ENCODE measurements at places on chromosomes 2 and 18.
A peak's percentile ranks its signal among the peaks of the same experiment; 100 is the strongest.

- DNase-seq, result no peak
Measured at GRCh38 chr2:232102380-232102779, 140.9 kb downstream of the DIS3L2 start.

- DNase-seq, result peak; percentile 30
Measured at GRCh38 chr2:98601532-98602132, 6.7 kb downstream of the COA5 start.

GRCh38 chr2:16288371-16289112 is 348.2 kb downstream of the MYCN start:
- DNase-seq, result no peak

GRCh38 chr18:41647914-41648313 is 307.1 kb upstream of the PIK3C3 start:
- DNase-seq, result no peak

DNA sequence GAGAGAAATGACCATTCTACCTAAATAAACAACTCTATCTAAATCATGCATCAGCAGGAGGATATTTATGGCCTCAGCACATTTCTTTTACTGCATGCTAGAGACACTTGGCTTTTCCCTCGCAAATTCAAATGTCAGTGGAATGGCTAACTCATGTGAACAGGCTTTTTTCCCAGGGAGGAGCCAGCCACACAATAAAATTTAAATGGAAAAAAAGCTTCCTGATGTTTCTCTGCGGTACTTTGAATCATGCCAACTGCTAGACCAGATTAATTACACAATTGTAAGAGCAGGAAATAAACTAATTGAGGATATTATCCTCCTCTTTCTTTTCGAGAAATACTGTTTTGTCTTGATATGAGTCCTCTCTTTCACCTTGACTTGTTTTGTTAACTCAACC is 676.3 kb downstream of the IRS1 start:
- no peak for DNase-seq

GRCh38 chr18:47883771-47884413 is 46.6 kb downstream of the SMAD2 start:
- DNase-seq, result peak; percentile 54

DNA sequence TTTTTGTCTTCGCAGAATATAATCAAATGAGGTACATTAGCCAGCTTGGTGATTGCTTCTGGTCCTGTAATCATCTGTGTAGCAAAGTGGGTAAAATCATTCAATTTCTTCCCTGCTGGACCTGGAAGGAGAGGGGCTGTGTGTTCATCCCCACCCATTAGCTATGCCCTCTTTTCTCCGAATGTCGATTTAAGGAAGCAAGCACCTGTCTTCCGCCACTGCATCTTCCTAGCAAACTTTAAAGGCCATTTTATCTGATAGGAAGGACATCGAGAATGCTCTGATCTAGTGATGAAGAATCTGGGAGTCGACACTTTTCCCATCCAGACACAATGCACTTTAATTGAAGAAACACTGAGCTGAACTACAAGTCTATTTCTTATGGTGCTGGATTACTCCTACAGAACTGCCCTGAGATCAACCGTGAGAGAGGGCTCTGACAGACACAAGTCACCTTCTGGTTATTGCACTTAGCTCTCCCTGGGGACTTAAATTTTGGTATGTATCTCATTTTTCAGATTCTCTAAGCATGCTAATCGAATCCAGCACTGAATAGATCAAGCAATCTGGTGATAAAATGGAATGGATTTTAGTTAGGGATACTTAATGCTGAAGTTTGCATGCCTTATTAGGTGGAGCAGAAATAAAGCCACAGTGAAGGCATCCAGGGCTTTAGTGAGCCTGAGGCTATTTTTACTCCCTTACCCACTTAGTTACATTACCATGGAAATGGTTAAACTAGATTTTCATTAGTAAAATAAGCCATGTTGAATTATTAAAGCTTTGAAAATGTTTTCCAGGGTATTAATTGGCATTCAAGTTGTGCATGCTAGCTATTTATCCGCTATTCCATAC is 1.3 kb downstream of the NYAP2 start:
- DNase-seq, result no peak

DNA sequence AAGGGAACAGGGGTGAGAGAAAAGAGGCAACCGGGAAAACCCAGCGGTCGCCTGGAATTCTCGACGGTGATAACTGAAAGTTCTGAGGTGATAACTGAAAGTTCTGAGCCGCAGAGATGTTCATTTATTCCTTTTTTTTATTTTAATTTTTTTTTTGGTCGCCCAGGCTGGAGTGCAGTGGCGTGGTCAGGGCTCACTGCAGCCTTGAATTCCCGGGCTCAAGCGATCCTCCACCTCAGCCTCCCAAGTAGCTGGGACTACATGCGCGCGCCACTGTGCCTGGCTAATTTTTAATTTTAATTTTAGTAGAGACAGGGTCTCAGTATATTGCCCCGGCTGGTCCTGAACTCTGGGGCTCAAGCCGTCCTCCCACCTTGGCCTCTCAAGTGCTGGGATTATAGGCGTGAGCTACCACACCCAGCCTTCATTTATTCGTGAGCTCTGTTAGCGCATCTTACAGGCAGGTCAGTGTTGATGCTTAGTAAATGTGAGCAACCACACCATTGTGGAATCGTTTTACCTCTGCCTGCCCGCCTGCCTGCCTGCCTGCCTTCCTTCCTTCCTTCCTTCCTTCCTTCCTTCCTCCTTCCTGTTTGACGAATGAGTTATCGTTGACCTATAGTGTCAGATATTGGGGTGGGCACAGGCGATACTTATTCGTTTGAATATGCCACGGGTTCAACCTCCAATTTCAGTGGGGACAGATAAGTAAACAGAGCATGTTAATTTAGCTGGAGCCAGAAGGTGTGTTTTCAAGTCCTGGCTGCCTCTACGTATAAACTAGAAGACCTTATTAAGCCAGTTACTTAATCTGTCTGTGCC is 557 bp upstream of the E2F6 start:
- no peak for DNase-seq

DNA sequence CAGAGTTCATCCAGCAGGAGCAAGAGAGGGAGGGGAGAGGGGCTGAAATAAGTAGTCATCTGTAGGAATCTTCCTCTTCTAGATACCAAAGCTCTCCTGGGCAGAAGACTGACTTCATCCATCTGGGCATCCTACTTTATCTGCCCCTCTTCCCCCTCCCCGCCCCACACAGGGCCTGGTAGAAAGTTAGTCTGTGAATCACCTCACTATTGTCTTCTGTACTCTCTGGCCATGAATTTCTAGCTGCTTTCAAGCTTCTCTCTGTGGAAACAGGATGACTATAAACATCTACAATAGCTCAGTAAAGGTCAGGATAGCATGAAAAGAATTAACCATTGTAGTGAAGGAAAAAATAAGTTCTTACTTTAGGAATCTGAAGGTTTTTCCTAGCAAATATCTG is 47.7 kb upstream of the RNU4ATAC start:
- peak; percentile 33 for DNase-seq

DNA sequence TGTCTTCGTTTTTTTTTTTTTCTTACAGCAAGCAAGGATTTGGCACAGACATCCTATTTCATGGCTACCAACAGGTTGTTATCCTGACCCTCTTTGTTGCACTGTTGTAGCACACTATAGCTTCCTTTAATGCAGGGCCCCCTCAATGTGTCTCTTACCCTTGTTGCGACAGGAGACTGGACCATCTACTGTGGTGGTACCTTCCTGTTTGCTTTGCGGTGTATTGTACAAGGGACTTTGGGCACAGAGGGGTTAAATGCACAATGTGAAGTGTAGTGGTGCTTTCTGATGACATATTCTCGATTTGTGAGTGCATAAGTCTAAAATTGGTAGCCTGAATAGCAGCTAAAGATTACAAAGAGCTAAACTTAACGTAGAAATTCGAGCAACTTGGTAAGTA is 27.5 kb downstream of the CCNT2 start:
- DNase-seq, result no peak

- no peak for DNase-seq
Measured at GRCh38 chr2:10466801-10467200, 18.7 kb upstream of the ODC1 start.

GRCh38 chr18:79487183-79487800 is 91.6 kb downstream of the NFATC1 start:
- DNase-seq, result no peak

DNA sequence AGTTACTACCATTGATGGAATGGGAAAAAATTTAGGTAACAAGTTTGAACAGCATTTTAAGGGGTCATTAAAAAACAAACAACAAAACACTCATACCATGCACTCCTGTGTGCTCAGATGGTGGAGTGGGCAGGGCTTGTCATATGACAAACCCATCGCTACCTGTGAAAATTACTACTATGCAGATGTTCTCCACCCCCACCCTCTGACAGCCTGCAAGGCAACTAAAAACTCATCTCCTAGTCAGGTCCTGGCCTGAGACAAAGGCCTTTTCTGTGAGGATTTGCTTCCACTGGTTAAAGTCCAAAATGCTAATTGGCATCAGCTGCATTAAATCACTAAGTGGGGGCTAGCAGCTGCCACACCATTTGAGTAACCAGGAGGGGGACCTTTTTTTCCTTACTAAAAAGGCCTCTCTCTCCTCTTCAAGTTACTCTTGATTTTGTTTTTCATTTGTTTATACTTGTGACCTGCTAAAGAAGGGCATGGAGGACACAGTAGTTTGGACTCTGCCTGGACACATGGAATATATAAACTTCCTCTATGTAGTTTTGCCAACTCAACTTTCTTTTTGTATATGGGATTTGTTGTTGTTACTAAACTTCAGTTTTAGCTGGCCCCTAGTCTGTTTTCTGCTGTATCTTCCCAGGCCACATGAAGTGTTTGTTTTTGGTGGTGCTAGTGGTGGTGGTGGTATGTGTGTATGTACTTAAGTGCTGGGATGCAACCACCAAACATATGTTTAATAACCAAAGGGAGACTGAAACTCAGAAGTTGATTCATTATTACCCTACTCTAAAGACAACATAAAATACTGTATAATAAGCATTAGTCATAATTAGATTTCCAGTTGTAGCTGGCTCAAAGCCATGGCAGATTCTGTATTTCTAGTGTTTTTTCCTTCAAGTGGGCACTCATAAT is 121.3 kb downstream of the MAP4K4 start:
- no peak for DNase-seq

GRCh38 chr2:70725505-70725904 is 42.5 kb downstream of the ADD2 start:
- no peak for DNase-seq

- peak; percentile 4 for DNase-seq
Measured at GRCh38 chr2:125516496-125517109, 1139.4 kb upstream of the GYPC start.

- no peak for DNase-seq
Measured at GRCh38 chr2:229057976-229058553, 213.0 kb downstream of the PID1 start.

GRCh38 chr2:106919012-106919411 is 33.0 kb upstream of the ST6GAL2 start:
- DNase-seq, result no peak

- no peak for DNase-seq
Measured at GRCh38 chr2:114066186-114066747, 176.4 kb downstream of the ACTR3 start.

GRCh38 chr18:73235491-73235890 is 367.7 kb upstream of the NETO1 start:
- DNase-seq, result peak; percentile 81

DNA sequence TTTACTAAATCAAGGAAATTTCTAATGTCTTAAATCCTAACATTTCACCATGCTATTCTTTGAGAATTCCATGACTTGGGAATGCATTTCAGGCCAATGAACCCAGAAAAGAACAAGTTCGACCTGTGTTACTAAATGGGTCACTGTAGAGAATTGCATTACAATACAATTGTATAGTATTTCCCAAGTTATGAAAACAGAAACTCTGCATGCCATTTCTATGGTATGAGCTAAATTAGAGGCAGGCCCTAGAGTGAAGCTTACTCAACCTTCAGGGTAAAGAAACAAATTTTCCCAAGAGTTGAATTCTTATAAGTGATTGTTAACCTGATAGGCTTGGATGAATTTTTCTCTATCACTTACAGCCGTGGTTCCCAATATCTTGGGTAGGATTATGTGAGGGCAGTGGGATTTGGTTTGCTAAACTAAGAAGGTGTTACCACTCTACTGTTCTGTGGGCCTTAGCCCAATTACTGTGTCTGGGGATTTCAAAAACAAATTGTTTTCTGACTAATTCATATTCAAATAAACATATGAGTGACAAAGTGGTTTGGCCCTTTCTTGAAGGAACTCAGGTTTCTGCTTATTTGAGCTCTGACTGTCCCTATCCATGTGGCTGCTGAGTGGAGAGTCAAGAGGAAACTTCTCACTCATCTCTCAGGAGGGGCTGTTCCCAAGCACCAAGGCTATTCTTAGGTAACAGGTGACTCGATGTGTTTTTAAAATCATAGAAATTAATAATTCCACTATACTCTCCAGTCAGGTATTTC is 11.2 kb upstream of the SERPINB7 start:
- no peak for DNase-seq

DNA sequence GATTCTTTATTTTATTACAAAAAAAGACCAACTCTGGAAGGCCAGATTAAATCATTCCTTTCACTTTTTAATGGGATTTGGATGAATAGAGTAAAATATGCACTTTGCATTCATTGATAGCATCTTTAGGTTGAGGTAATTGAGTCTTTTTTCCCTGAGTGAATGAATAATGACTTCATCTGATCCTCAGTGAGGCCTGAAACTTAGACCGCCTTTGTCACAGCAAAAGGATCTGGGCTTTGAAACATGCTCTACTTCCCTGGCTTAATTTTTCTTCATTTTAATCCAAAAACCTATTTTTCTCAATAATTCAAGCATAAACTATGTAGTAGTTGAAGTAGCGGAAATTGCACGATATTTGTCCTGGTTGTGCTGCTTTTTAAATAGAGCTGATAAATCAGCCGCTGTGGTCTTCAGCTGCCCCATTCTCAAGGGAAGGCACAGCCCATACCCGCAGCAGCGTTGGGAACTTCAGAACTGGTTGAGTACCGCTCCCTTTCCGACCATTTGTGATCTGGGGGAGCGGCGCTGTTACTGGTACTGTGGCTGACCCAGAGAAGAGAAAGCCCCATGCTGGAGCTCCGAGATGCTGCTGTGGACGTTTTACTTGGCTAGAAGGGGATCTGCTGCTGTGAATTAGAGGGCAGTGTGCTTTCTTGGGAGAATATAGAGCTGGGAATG is 145.3 kb upstream of the NFATC1 start:
- DNase-seq, result no peak

GRCh38 chr2:231781798-231782726 is 980 bp upstream of the PDE6D start:
- DNase-seq, result peak; percentile 15

Measured in kidney glomerular epithelial cell (primary cell).